ENCODE measurements at places on chromosomes 6 and 20.

DNA sequence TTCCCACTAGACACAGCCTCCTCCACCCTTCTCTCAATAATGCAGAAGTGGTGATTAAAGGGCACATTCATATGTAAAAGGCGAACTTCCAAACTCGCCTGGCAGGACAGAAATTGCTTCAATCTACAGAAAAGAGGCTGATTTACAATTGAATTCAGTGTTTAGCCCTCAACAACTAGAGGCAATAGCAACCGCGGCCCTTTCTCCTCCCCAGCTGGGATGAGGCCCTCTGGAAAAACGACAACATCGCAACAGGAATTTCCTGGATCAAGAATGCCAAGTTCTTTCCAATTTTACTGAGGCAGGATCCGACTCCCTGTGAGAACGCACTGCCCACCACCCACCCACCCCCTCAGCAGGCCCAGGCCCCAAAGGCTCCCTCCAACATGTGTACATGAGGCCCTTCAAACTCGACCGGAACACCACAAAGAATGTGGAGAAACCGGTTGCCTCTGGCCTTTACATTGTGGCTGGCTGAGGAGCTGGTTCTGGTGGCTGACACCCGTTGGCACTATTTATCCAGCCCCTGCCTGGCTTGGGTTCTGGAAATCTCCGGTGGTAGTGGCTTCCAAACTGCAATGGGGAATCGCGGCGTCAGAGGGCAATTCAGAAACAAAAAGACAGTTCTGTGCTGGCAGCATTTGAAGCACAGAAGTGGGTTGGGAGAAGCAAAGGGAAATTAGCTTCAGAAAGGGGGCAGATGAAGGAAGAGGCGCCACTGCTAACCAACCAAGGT, 36.8 kb downstream of the ZMYND8 start:
- DNase-seq = peak; percentile 30

GRCh38 chr20:29878777-29879442, 1378.6 kb upstream of the DEFB115 start:
- no peak for DNase-seq

- DNase-seq = no peak
These were observed 88.7 kb upstream of the FRMD1 start for GRCh38 chr6:168167431-168168315.

- DNase-seq = no peak
These were observed 39.2 kb upstream of the IL17A start for GRCh38 chr6:52146851-52147445.

DNA sequence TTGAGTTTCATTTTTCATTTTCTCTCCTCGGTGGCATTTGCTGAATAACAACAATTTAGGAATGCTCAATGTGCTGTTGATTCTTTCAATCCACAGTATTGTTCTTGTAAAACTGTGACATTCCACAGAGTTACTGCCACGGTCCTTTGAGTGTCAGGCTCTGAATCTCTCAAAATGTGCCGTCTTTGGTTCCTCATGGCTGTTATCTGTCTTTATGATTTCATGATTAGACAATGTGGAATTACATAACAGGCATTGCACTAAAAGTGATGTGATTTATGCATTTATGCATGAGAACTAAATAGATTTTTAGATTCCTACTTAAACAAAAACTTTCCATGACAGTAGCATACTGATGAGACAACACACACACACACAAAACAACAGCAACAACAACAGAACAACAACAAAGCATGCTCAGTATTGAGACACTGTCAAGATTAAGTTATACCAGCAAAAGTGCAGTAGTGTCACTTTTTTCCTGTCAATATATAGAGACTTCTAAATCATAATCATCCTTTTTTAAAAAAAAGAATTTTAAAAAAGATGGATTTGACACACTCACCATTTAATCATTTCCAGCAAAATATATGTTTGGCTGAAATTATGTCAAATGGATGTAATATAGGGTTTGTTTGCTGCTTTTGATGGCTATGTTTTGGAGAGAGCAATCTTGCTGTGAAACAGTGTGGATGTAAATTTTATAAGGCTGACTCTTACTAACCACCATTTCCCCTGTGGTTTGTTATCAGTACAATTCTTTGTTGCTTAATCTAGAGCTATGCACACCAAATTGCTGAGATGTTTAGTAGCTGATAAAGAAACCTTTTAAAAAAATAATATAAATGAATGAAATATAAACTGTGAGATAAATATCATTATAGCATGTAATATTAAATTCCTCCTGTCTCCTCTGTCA, 88.1 kb downstream of the SNAP25 start:
- DNase-seq = no peak

- DNase-seq = no peak
These were observed 98.9 kb upstream of the CST7 start for GRCh38 chr20:24850176-24850575.

DNA sequence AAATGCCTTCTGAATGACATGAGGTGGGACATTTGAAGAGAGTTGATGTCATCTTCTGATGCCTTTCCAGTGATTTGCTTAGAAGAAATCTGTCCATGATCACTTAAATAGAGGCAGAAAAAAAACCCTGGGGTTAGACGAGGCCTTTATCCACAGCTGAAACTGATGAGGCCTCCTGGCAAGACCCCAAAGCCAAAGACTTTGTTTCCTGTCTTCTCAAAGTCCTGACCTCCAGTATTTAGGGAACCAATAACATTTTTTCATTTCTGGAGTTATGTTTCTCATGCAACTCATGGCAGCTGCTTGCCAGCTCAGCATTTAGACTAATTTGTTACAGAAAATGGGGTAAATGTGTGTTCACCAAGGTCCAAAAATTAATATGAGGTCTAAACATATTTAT, 248.0 kb upstream of the PRDM1 start:
- DNase-seq = no peak

GRCh38 chr6:46476301-46476700, 14.9 kb downstream of the RCAN2 start:
- no peak for DNase-seq
